Stimulated activated CD8-positive, alpha-beta memory T cell treated with anti-CD3 and anti-CD28 coated beads, Interleukin-4, amount 100 ng/mL, for 1 hour (primary cell): ENCODE measurements at places on chromosomes 1 and 21.

DNA sequence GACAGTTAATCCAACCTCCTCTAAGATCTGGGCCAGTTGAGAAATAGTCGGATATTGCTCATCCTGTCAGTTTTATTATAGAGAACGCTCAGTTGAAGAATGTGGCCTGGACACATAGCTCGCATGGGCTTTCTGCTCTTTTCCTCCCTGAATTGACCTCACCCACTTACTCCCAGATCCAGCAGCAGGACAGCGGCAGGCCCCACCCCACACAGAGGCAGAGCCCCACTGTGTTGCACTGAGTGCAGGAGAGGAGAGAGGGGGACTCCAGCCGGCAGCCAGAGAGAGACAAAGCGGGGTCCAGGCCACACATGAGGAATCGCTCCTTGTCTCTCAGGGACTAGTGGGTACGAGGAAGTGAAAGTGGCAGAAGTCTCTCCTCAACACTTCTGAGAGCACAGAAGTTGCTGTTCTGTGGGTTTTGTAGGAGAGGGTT is 78.6 kb downstream of the LAMC1 start:
- DNase-seq = no peak

- no peak for DNase-seq
Observed at GRCh38 chr1:191690931-191691330, 467.3 kb upstream of the RGS18 start.

DNA sequence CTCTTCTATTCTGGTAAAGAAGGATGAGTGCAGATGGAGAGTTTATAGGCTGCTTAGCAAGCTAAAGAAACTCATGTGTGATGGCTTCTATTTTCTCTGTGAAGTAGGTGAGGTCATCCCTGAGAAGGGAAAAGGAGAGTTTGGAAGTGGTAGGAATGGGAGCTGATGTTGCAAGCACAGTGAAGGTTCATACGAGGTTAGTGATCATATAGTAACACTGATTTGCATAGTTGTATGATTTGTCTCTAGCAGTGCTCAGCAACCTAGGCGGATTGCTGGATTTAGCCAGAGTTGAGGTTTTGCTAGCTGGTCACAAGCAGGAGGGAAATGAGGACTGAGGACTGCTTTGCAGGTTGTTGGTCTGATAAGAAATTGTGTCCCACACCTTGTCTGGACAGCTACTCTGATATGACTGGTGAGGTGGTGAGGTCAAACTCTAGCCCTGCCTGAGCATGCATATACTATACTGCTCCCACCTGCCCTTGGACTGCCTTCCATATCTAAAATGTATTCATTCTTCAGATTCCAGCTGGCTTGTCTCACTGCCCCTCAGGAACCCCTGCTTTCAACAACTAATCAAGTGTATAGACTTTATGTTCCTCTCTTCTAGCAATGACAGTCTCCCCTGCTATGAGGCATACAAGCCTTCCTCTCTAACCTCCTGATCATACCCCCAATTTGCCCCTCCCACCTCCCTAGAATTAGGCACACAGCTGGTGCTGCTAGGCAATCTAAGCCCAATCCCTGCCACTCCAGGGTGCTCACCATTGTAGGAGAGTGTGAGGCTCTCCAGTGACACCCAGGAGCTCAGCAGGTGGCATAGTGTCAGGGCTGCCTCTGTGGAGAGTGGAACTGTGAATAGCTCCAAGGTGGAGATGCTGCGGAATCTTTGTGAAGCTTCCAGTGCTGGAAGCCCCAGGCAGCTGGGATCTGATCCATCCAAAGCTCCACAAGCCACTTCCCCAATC is 18.5 kb downstream of the LRRC41 start:
- no peak for DNase-seq

DNA sequence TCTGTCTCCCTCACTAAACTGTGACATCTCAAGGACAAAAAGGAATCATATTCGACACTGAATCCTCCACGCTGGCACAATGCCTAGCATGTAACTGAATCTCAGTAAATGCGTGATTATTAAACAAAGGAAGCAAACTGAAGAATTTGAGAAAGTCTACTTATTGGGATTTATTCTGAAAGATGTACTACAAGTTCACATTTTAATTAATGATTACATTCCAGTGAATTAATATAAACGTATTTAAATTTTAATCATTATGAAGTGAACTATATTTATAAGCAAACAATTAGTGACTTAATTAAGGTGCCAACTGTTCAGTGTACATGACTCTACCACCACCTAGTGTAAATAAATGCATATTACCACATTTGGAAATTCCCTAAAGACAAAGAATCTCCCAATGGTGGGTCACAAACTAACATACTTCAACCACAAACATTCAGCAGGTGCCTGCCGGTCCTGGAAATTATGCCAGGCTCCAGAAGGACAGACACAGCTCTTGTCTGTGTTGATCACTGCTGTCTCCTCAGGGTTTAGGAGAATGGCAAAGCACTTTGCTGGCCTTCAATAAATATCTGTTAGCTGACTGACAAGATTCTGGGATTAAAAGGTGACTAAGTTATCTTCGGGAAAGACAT is 56.3 kb downstream of the SMYD3 start:
- DNase-seq = no peak

GRCh38 chr1:243216741-243217140 is 38.3 kb downstream of the CEP170 start:
- DNase-seq = no peak

- no peak for DNase-seq
Observed at GRCh38 chr1:108962681-108963051, 618 bp downstream of the CLCC1 start.

- no peak for DNase-seq
Observed at GRCh38 chr1:18481190-18481920, 625 bp downstream of the KLHDC7A start.

DNA sequence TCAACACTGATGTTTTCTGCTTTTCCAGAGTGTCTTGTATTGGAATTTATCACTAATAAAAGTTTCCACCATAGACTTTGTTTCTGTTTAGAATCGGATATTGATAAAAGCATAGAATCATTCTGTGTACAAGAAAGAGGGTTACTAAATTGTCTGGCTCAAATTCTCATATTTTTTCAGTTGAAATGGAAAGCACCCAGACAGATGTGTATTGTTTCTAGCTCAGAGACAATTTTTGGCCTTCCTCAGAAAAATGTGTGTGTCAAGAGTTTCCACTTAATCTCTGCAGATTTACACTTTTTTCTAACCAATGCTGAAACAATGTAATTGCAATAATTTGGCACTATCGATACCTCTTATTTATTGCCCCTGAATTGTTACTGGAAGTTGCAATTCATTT is 20.2 kb downstream of the LHX9 start:
- DNase-seq = no peak

DNA sequence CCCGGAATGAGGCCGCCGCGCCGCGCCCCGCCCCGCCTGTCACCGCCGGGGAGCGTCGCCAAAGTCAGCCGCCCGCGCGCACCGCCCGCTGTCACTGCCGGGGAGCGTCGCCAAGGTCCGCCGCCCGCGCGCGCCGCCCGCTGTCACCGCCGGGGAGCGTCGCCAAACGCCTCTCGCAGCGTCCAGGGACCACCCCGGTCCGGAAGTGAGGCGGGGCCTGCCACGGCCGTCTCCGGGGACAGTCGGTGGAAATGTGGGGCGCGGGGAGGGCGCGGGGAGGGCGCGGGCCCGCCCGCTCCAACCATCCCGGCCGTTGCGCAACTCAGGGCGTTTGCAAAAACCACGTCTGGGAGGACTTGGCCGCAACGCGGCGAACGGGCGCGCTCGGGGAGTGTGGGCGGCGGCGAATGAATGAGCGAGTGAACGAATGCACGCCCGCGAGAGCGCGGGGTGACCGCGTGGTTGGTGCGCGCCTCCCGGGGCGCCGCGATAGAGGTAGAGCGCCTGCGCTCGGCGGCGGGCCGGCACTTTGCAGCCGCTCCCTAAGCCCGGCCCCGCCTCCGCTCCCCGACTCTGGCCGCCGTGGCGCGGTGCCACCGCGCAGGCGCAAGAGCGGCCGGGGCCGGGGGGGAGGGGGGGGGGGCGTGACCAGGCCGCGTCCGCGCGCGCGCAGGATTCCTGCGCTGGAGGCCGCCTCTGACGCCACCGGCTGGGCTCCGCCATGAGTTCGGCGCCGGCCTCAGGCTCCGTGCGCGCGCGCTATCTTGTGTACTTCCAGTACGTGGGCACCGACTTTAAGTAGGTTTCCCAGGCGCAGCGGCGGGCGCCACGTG is at the start of the genes ACAP3 and PUSL1:
Gene ACAP3, minus strand, starts transcription at position 8 of the 833 bp plus-strand sequence. CDS start 115 bp downstream, outside the sequence.
Gene PUSL1, plus strand, starts transcription at position 675 of the 833 bp plus-strand sequence. Its CDS starts 47 bp downstream, at position 722.
- DNase-seq = peak; percentile 59

GRCh38 chr1:43653339-43653738 is 3.4 kb downstream of the KDM4A start:
- DNase-seq = no peak

DNA sequence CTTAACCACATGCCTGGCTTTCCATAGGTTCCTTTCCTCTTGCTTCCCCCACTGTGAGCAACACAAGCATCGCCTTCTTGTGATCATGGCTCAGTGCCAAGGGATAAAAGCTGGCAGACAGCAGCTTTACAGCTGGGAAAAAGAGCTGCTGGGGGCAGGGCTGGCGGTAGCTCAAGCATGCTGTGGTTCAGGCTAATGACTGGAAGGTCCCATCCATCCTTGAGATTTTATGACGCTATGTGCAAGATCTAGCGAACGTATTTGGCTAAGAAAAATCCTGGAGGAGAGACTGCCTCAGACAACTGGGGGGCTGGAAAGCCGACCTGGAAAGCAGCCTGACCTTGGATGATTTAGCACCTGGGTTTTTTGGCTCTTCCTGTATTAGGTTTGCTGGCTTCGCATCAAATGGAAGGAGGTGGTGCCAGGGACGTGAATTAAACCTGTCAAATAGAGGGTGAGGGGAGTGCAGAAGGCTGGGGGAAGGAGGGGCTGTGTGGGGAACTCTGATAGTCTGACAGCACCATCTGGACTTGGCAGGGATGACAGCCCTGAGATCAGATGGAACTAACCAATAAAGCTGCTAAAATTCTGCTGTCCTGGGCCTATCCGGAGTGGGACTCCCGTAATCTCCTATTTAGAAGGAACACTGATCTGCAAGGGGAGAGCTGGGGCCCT is 34.8 kb downstream of the ZMYND12 start:
- DNase-seq = no peak

- DNase-seq = no peak
Observed at GRCh38 chr1:40844079-40844478, 18.1 kb downstream of the CITED4 start.

DNA sequence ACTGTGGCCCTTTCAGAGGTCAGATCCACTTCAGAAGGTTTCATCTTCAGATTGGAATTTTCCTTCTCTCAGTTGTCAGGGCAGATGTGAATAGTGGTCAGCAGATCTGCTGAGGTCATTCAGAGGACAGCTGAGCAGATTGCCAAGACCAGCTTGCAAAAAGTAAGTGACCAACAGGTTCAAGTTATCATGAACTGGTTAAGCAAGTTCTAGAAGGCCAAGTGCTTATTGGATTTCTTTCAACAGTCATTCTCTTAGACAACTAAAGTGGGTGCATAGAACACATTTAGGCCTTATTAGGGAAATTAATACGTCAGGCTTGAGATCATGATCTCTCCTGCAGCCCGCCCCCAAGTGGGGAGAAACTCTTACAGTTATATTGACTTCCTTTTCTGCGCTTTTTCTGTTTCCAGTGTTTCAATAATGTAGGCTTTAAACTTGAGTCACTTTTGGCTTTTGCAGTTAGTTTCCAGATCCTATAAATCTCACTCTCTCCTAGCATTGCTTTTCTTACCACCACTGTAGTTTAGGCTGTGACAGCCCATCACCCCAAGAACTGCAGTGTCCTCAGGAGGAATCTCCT is 96.4 kb downstream of the C1orf21 start:
- DNase-seq = no peak

- no peak for DNase-seq
Observed at GRCh38 chr1:41500781-41501518, 16.5 kb upstream of the EDN2 start.

- DNase-seq = no peak
Observed at GRCh38 chr1:76826072-76826845, 41.0 kb upstream of the ST6GALNAC5 start.

DNA sequence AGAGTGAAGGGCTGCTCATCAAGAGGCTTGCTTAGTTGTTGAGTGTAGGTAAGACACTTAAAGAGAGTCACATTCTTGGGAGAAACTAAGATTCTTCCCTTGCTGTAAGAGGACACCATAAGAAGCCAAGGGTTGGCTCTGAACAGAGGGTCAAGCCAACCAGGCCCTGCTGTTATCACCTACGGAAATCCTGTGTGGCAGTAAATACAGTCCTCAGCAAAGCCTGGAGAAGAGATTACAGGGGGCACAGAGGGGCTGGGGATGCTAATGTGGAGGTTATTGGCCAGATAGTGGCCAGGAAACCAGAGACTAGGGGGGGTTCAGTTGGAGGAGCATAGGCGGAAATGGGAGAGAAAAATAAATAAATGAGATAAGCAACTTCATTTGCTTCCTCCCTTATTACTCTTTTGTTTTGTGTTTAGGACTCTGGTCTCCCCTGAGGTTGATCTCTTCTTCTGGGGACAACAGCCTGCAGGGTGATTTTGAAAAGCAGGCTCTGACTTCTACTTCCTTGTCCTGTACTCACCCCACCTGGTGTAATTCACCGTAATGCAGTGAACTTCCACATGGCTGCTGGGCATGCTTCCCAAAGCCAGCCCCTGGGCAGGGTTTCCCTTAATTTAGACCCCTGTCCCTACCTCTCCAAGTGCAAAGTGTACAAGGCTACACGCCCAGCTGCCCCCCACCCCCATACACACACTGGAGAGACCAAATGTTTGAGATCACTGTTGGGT is 40.9 kb downstream of the MTARC1 start:
- DNase-seq = no peak

GRCh38 chr1:109787845-109788601 is 24.3 kb upstream of the EPS8L3 start:
- no peak for DNase-seq

DNA sequence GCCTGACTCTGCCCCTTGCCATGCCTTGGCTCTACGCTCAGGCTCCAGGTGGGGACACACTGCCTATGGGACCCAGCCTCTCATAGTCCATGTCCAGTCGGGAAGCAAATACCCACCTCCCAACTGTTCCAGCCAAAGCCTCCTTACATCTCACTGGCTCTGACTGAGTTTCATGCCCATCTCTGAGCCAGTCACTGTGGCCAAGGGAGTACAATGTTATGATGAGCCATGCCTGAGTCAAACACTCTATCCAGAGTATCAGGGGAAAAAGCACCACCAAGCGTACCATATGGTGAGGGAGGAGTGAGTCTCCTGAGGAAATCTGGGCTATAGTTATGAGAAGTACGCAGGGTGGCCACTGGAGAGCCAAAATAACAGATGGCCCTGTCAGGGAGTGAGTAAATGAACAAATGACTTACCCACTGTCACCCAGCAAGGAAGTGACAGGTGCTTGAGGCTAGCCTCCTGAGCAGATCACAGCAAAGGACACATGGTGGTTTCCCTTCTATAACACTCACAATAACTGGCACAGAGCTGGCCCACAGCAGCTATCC is 236.6 kb upstream of the GJB5 start:
- DNase-seq = no peak

DNA sequence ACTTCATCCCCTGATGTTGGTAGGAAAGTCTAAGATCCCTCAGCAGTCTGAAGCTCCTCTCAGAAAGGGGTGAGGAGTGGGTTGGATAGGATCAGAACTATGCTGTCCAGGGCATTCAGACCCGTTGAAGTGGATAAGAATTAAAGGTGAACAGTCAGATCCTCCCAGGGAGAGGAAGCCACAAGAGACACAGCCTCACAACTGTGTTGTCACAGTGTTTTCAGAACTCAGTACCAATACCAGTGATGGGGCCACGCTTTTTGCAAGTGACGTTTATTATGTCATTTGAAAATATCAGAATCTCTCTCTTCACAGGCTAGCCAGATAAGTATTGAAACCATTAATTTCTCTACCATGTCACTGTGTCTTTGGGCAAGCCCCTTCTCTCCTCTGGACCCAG is 15.4 kb upstream of the EPS15 start:
- DNase-seq = no peak

GRCh38 chr1:9503001-9503675 is 36.1 kb upstream of the SLC25A33 start:
- no peak for DNase-seq
